ENCODE measurements at places on chromosomes 6 and 20. TPM values are rescaled to one million over a fixed set of nuclear protein-coding genes. Genes with fewer than 3 reads are reported as not detected.

Gene FNDC1
- total RNA-seq: not detected

Gene MAP7
- 6.8 TPM for total RNA-seq

Gene SLC22A16
- total RNA-seq: 10.8 TPM

Gene RBCK1
- total RNA-seq: 86.3 TPM

Gene ESR1
- 29.1 TPM for total RNA-seq

Gene LRRC1
- 39.7 TPM for total RNA-seq

Gene SLC29A1
- 108 TPM for total RNA-seq

Gene SLA2
- 0.88 TPM for total RNA-seq

Gene ANKRD66
- total RNA-seq: not detected

Gene SLPI
- 11.0 TPM for total RNA-seq

Gene MUCL3
- total RNA-seq: not detected

Gene TRIM31
- not detected for total RNA-seq

Gene OVOL2
- total RNA-seq: 2.4 TPM

Gene SMLR1
- not detected for total RNA-seq

Measured in uterus (tissue), 4 donors.